Activated CD4-positive, alpha-beta T cell treated with anti-CD3 and anti-CD28 coated beads, Interleukin-2, amount 50 U/mL, for 24 hours (primary cell): ENCODE measurements at places on chromosomes 6 and 20.

DNA sequence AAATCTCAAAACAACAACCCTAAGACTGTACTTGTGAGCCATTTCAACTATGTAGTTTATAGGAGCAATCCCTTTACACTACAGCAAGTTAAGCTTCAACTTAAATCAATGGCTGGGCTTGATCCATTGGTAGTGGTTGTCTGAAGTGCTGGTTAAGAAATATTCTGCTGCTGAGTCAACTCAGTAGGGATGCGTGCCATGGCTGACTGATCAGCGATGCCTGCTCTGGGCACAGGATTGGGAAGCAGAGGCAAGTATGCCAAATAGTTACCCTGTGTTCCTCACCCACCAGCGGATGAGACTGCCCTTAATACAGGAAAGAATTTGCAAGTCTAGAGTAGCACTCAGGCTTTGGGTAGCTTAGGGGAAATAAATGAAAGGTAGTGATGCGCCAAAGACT lies 41.5 kb downstream of the GCM1 start:
- no peak for DNase-seq

GRCh38 chr6:52388790-52389189 lies 26.8 kb downstream of the PAQR8 start:
- DNase-seq: no peak

DNA sequence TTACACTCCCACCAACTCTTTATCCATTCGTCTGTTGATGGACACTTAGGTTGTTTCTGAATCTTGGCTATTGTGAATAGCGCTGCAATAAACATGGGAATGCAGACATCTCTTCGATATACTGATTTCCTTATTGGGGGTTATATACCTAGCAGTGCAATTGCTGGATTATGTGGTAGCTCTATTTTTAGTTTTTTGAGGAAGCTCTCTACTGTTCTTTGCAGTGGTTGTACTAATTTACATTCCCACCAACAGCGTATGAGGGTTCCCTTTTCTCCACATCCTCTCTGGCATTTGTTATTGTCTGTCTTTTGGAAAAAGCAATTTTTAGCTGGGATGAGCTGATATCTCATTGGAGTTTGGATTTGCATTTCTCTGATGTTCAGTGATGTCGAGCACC lies 4.6 kb upstream of the PFDN4 start:
- DNase-seq: no peak

DNA sequence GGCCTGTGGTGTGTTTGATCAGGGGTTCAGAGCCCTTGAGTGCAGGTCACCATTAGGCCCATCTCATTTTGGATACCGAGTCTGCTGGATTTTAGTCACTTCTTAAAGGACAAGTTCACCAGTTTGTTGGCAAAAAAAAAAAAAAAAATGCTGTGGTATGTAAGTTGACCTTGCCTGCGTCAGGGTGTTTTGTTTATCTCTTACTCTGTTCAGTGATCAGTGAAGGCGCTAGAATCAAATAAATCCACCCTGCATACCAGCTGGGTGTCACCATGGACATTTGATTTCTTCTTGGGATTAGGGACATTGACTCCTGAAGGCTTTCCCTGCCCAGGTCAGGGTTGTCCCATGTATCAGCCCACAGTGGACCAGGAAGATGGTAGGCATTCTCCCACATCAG lies 6.7 kb downstream of the SMOC2 start:
- no peak for DNase-seq

DNA sequence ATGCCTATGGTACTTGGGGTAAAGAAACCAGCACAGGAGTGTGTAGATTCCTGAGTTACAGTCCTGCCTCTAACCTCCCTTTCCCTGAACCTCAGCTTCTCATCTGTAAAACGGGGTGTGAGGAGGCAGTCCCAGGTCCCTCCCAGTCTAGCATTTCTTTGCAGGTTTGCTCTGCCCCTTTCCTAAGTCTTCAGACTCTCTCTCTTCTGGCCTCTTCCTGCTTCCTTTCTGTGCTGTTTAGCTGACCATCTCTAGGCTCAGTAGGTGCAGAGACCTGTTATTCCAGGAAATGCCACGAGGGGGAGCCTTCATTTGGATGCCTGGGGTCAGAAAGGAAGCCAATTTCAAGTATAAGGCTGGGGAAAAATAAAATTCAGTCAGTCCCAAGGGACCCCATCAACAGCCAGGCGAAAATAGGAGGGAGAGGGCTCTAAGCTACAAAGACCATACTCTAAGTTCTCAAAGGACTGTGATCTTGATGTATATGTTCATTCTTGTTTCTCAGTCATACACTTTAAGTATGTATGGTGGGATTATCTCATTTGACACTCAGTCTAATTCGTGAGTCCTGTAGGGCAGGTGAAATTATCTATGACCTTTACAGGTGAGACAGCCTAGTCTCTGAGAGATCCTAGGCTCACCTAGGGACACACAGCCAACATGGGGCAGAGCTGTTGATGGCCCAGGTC lies 89.1 kb downstream of the NCR2 start:
- DNase-seq: peak; percentile 64

DNA sequence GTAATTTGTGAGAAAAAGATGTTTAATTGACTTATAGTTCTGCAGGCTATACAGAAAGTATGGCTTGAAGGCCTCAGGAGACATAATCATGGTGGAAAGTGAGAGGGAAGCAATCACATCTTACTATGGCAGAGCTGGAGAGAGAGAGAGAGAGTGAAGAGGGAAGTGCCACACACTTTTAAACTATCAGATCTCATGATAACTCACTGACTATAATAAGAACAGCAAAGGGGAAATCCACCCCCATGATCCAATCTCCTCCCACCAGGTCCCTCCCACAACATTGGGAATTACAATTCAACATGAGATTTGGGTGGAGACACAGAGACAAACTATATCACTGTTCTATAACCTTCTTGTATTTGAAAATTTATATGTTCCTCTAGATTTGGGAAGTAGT lies 117.2 kb upstream of the BMP5 start:
- no peak for DNase-seq

- no peak for DNase-seq
These were observed 677.2 kb upstream of the SLC35B3 start for GRCh38 chr6:9112544-9112943.

GRCh38 chr6:40957616-40958492 lies 81.2 kb downstream of the UNC5CL start:
- no peak for DNase-seq

DNA sequence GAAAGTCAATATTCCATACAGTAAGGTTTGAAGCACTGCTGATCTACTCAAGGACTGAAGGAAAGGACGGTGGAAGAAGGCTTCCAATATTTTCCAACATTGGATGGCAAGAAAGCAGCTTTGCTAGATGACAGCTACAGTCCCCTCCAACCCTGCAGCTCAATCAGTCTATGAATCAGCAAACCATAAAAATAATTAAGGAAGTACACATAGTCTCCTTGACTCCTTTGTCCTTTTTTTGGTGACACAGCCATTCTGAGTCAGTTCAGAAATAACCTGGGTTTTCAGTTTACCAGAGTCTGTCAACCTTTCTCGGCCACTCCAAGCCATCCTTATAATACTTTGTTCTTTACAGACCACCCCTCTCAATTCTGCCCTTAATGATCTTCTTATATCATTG lies 232.5 kb downstream of the IBTK start:
- no peak for DNase-seq

GRCh38 chr20:50913690-50914375 lies 17.4 kb downstream of the ADNP start:
- DNase-seq: no peak

DNA sequence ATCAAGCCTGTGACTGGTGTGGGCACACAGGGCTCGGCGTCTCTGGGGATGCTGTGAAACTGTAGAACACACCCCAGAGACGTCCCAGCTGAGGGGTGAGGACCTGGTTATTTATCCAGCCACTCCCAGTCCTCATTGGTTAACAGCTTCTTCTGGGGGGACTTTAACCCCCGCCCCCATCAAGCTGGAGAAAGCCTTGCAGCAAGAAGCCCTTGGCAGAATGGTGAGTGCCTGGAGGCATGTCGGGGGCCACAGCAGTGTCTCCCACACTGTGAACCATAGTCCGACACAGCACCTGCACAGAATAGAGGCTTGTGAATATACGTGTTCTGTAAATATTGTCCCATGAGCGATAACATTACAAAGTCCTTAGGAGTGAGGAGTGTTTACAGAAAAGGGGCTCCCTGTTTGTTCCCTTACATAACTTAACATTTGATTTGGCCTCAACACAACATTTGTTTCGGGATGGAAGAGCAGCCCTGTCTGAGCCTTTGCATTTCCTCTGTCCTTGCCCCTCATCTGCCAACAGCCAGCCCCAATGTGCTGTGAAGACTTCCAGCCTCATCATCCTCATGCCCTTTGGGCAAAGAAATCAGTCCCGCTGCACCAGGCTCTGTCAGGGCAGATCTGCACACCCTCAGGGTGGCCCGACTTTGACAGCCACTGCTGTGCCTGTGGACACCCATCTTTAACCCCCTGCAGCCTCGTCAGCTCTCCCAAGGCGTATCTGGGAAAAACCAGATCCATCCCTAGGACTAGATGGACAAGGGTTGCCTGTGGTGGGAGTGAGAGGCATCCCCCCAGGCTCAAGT lies 2.2 kb upstream of the RRBP1 start:
- no peak for DNase-seq
